ENCODE measurements at places on chromosomes 3 and 15.

GRCh38 chr15:72070817-72071447 lies 47.0 kb downstream of the MYO9A start:
- no peaks in the 10 kb centered on the region for H3K4me1 ChIP-seq
- no peaks in the 10 kb centered on the region for H3K36me3 ChIP-seq
- H3K27me3 ChIP-seq, result no peaks in the 10 kb centered on the region
- H3K27ac ChIP-seq, result no peak overlapping the region

GRCh38 chr3:52221141-52221562 lies 4.3 kb downstream of the TLR9 start:
- no peaks in the 10 kb centered on the region for H3K27me3 ChIP-seq
- H3K27ac ChIP-seq, result no peak overlapping the region
- peak overlapping the region; percentile 73 for H3K4me3 ChIP-seq
- H3K36me3 ChIP-seq, result peaks cover 19% of the 10 kb centered on the region
- DNase-seq, result no peak

- H3K4me3 ChIP-seq, result peak overlapping the region; percentile 63
- H3K4me1 ChIP-seq, result peaks cover 31% of the 10 kb centered on the region
- peak; percentile 59 for DNase-seq
- H3K27ac ChIP-seq, result no peak overlapping the region
- H3K36me3 ChIP-seq, result no peaks in the 10 kb centered on the region
These were observed 682 bp downstream of the ITPKA start for GRCh38 chr15:41494190-41494921.

- H3K4me3 ChIP-seq, result no peak overlapping the region
- no peaks in the 10 kb centered on the region for H3K4me1 ChIP-seq
- H3K27me3 ChIP-seq, result peaks cover 3% of the 10 kb centered on the region
- H3K27ac ChIP-seq, result no peak overlapping the region
- no peak for DNase-seq
- H3K36me3 ChIP-seq, result no peaks in the 10 kb centered on the region
These were observed 361.0 kb upstream of the NECTIN3 start for GRCh38 chr3:110710603-110711002.

DNA sequence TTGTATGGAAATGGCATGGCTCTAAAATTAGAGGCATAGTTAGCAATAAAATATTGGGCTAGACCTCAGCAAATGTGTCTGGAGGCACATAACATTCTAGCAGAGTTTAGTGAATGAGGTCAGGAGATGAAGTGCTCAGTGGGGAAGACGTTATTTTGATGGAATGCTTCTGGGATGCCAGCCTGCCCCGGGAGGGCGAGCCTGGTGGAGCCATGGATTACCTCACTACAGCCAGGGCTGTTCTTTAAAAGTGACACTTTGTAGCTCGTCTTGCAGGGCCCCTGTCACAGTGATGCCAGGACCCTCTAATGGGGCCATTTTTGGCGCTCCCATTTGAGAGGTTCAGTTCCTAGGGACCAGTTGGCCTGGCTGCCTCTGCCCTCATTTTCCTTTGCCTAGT lies 48.5 kb downstream of the PXYLP1 start:
- DNase-seq, result no peak
- no peak overlapping the region for H3K27ac ChIP-seq
- H3K36me3 ChIP-seq, result peaks cover 12% of the 10 kb centered on the region
- no peak overlapping the region for H3K4me3 ChIP-seq
